ENCODE measurements at places on chromosomes 5 and 9.

DNA sequence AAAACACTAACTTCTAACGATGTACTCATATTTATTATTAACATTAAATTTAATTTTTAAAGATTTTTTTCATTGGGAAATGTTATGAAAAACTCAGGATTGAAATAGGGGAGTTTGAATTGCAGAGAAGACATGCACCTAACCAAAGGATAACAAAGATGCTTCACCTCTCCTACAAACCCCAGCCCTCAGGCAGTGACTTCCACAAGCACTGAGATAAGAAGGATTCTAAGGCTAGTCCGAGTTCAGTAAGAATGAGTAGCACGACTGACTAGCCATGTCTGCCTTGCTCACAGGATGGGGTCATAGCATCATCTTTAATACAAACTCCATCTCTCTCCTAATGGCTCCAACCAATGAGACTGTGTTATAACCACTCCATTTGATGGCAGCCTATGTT is 7.1 kb upstream of the OR5C1 start:
- DNase-seq: no peak

DNA sequence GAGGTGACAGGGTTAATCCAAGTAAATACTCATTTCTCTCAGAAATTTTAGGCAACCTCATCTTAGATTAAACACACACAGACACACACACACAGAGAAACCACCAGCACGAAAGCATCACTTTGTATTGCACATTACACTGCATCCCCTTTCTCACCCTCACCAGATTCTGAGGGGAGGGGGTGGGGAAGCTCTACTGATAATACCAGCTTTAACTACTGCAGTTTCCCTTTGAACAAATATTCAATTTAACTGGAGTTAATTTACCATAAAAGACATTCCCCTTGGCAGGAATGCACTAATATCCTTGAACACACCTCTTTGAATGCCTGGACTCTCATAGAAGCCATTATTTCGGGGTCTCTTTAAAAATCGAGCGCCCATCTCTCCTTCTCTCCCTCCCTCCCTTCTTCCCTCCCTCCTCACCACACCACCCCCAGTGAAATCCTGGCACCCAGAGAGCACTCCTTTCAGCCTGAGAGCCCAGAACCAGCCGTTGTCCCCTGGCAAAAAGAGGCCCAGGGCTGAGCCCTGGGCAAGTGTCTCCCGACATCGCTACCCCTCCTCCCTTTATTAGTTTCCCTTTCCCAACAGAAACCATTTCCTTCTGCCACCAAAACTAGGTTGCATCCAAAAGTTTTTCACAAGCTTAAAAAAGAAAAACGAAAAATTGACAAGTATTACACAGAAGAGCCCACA is 2.8 kb upstream of the NFIB start:
- no peak for DNase-seq

- DNase-seq: no peak
Observed at GRCh38 chr5:73836607-73837006, 210.6 kb downstream of the ARHGEF28 start.

DNA sequence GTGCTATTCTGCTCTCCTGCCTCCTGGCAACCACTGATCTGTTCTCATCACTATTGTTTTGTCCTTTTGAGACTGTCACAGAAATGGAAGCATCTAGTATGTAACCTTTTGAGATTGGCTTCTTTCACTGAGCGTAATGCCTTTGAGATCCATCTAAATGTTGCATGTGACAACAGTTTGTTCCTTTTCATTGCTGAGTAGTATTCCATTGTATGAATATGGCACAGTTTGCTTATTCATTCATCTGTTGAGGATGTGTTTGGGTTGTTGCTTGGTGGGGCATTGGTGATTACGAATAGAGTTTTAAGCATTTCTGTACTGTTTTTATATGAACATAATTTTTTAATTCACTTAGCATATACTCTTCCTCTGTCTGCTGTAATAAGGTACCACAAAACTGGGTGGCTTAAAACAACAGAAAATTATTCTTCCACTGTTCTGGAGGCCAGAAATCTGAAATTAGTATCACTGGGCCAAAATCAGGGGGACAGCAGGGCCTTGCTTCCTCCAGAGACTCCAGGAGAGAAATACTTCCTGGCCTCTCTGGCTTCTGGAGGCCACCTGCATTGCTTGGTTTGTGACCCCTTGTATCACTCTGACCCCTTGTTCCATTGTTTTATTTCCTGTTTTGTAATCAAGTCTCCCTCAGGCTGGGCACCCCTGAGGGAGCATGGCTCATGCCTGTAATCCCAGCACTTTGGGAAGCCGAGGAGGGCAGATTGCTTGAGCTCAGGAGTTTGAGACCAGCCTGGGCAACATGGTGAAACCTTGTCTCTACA is 53.0 kb downstream of the EXOSC2 start:
- DNase-seq: no peak

DNA sequence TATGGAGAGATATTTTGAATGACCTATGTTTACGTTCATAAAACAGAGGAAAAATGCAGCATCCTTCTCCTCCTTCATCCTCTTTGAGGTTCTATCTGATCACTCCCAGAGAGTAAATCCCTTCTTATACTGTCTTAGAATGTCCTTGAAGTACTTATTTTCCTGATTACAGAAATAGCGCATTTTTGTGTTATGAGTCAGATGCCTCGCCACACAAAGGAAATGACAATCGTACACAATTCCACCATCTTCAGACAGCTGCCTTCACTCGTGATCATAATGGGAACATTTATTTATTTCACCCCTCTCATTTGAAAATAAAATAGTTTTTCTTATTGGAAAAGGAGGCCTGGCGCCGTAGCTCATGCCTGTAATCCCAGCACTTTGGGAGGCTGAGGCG is 2.4 kb upstream of the GLT6D1 start:
- DNase-seq: no peak

- no peak for DNase-seq
Observed at GRCh38 chr5:71844862-71845261, 125.8 kb downstream of the CARTPT start.

DNA sequence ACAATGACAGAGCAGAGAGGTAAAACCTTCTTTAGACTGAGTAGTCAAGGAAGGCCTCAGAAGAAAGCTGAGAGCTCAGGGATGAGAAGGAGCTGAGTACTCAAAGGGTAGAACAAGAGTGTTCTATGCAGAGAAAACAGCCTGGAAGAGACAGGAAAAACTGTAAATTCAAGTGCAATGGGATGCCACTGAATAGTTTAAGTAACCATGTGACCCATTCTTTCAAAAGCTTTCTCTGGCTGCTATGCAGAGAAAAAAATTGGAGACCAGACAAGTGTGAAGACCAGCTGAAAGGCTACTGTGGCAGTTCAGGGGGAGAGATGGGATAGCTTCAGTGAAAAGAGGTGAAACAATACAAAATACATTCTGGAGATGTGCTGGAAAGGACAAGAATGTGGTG is 61.3 kb upstream of the RNF38 start:
- DNase-seq: no peak

- DNase-seq: no peak
Observed at GRCh38 chr9:120397453-120397852, 182.5 kb downstream of the CDK5RAP2 start.

GRCh38 chr5:145829708-145830361 is 5.3 kb downstream of the PRELID2 start:
- no peak for DNase-seq

DNA sequence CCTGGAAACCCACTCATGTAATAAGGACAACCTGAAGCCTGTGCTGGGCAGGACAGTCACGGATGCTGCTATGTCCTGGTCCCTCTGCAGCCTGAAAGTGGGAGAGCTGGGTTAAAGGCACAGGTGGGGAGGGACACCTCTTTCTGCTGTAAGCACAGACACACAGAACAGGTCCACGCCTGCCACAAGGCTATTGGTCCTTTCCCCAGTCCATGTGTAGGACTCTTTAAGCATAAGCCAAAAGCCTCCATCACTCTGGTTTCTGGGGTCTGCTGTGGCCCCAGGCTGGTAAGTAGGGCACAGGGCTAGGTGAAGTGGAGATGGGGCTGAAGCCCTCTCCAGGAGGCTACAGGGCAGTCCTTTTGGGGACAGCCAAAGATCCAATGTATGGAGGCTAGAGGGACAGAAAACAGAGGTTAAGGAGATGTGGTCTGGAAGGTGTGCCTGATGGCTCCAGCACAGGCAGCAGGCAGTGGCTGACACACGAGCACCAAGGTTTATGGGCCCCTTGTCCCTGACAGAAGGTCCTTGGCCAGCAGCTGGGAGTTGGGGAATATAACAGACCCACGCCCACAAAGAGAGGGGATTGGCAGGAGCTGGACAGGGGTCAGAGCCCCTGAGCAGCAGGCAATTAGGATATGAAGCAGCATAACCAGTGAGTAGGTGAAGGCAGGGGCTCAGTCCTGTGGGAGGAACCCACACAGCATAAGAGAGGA is 203.6 kb upstream of the MVB12B start:
- DNase-seq: no peak

- DNase-seq: no peak
Observed at GRCh38 chr9:109036744-109037680, 23.7 kb upstream of the CTNNAL1 start.
